Activated T-cell treated with anti-CD3 and anti-CD28 coated beads, Interleukin-2, amount 50 U/mL, for 48 hours (primary cell): ENCODE measurements at places on chromosomes 5 and 9.

DNA sequence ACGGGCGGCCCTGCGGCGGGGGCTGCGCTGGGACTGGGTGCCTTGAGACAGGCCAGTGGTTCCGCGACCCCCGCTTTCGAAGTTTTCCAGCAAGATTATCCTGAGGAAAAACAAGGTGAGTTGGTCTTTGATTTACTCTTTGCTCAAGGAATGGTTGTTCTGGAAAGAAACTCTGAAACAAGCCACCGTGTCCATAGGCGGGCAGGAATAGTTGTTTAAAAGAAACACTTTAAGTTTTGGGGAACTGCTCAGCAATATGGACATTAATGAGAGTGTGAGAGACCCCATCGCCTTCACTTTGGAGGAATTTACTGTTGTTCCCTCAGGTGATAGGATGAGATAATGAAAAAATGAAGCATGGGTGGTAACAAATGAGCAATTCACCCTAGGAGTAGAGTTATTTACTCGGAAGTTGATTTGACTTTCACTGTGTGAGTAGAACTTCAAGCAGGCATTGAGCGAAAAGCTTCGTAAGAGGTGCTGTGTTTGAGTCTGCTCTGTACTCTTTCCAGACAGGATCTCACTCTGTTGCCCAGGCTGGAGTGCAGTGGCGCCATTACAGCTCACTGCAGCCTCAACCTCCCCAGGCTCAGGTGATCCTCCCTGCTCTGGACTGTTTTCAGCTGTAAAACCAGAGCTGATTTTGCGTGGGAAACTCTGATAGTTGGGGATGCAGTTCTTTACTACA, 1.1 kb downstream of the DMRTA1 start:
- no peak for DNase-seq

GRCh38 chr5:53170746-53171349, 61.3 kb upstream of the MOCS2 start:
- no peak for DNase-seq

DNA sequence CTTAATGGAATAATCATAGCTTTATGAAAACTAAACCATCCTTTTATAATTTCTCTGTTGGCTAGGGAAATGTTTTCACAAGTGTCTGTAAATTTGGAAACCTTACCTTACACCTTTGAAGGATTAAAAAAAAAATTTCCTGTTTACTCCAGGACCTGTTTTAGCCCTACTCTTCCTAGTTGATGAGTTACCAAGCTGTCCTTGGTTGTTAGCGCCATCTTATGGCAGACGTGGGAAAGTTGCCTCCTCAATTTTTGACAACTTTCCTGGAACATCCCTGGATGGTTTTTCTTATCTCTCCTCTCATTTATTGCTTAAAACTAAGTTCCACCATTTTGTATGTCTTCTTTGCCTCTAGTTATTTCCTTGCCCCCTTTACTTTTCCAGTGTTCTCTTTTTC, 25.7 kb downstream of the ZSWIM6 start:
- peak; percentile 26 for DNase-seq

- no peak for DNase-seq
Measured at GRCh38 chr9:106072421-106072820, 378.1 kb downstream of the TMEM38B start.

DNA sequence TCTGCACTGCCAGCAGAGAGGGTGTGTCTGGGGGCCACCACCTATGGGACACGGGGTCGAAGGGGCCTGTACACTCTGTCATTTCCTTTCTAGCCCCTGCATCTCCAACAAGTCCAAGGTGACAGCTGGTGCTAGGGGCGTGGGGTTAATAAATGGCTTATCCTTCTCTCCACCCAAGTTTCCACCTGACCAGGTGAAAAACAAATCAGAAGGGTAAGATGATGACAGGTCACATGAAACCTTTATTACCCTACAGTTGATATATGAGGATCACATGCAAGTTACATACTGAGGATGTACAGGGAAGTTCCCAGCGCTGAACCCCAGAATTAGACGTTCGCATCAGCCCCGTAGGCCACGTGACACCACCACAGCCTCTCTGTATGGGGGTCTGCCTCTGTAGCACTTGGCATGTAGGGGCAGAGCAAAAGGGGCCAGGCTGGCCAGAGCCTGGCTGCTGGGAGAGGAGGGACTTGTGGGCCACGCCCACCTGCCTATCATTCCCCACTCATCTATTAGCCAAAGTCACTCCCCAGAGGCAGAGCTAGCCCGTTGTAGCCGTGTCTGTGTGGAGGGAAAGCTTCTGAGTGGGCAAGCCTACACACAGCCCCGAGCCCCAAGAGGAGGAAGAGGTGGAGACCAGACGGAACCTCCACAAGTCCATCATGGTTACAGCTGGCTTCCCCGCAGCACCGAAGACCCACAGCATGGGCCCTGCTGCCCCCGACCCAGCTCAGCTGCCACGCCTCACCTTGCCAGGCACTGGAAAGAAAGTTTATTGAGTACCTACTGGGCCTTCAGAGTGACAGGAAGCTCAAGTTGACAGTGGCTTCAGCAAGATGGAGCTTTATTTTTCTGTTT, 2.2 kb downstream of the TMEM141 start:
- no peak for DNase-seq
